ENCODE measurements at places on chromosomes 1 and 21.

- DNase-seq: no peak
Measured at GRCh38 chr1:155499263-155499662, 63.3 kb downstream of the ASH1L start.

GRCh38 chr1:234478481-234479309, at the start of gene TARBP1:
TSS of gene TARBP1 (minus strand) at chr1:234479179. CDS start at chr1:234479103, 76 bp downstream.
- DNase-seq: peak; percentile 53

GRCh38 chr1:21313886-21314721, 23.8 kb upstream of the ECE1 start:
- DNase-seq: no peak

DNA sequence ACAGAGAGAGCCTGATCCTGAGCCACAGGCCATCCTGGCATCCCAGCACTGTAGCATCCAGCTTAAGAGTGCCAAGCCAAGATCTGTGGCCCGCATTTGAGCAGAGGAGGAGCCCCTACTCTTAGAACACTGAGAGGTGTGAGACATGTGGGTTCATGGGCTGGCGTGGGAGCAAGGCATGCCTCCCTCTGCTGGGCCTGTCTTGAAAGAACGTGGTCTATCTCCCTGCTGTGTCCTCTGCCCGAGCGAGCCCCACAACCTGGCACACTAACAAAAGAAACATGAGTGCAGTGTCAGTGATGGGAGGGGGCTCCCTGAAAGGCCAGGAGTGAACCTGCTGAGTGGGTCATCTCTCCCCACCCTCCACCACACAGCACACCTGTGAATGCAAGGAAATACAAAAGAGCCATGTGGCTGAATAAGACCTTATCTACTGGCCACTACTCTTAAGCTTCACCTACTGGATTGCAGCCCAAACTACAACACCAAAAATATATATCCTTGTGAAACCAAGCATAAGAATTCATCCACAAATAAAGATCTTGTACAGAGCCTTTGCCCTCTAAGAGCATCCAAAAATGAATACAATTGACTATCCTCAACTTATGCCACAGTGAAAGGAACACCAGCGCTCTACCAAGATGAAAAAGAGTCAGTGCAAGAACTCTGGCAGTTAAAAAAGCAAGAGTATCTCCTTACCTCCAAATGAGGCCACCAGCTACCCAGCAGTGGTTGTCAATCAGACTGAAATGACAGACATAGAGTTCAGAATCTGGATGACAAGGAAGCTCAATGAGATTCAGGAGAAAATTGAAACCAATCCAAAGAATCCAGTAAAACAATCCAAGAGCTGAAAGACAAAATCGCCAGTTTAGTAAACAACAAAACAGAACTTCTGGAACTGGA, 259.4 kb upstream of the DAB1 start:
- DNase-seq: no peak

DNA sequence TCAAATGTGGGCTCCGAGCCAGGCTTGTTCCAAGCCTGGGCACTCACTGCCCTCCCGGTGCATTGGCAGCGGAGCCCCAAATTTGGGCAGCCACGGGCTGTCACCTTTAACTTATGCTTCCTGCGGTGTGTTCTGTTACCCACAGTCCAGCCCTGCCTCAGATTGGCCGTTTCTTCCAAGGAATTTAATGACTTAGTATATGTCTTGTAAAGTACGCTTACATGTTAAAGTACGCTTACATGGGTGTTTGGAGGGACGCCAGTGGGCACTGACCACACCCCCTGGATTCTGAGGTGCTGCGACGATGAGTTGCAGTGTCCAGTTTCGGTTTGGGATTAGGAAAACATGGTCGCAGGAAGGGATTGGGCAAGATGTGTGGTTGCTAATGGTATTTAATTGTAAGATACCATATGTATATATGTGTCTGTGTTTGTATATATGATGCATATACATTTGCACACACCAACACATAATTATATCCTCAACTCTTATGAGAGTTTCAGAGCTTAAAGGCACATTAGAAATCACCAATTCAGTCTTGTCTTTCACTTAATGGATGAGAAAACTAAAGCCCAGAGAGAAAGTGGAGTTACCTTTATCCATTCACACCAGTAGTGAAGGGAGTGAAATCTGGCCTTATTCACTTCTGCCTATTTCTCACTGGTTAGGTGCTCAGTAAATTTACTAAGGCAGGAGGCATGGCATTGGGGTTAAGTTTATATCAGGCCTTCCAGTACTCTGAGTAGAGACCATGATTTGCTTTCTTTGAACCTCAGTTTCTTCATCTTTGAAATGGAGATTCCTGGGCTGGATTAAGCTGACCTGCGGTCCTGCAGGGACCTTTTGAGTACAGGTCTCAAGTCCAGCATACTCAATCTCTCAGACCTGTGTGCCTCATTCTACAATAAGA, 1.0 kb downstream of the SMYD2 start:
- DNase-seq: no peak

- no peak for DNase-seq
Measured at GRCh38 chr1:62282909-62283755, 36.1 kb downstream of the KANK4 start.

- DNase-seq: no peak
Measured at GRCh38 chr1:156083800-156084790, 1.8 kb upstream of the MEX3A start.

GRCh38 chr1:33396188-33397124, 34.4 kb downstream of the PHC2 start:
- DNase-seq: no peak

DNA sequence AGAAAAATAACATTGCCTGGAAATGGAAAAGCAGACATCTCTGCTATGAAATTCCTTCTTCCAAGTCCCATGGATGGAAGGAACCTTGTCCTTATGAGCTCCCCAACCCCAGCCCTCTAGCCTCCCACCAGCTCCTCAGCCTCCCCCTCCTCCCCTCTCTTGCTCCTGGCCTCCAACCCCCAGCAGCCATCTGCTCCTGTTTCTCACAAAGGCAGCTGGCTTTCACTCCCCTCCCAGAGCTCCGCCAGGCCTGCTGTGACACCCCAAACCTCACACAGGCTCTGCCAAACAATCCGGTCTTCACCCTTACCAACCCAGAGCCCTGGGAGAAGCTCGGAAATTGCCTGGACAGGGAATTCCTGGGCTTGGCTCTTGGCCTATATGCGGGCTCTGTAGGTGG, 69.2 kb downstream of the KLHDC7A start:
- DNase-seq: no peak

GRCh38 chr1:185701650-185702049, 32.5 kb upstream of the HMCN1 start:
- DNase-seq: no peak

- no peak for DNase-seq
Measured at GRCh38 chr21:36627242-36627641, 71.7 kb upstream of the SIM2 start.

DNA sequence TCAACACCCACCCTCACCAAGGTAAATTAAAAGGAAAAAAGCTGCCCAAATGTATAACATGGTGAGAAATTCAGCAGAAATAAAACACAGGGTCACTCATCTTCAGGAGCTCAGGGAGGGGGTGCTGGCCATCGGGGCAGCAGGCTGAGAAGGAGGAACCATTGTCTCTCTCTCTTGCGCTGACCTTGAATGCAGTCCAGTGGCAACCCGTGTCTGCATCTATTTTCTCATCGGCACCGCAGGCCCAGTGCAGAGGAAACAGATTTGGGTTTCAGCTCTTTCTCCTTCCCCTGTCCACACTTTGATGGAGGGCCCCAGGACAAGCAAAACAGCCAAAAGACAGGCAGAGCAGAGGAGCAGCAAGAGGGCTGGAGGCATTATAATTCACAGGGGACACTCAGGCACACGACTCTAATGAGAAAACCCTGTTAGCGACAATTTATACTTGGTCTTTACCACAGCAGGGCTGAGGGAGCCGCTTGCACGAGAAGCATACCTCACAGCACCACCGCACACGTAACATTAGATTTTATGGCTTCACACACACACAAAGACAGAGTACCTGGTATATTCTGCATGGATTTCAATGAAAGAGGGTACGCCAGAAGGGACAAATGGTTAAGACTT, 18.6 kb downstream of the MKNK1 start:
- no peak for DNase-seq

- DNase-seq: no peak
Measured at GRCh38 chr1:100481303-100481702, 56.6 kb upstream of the GPR88 start.

GRCh38 chr1:109632671-109633346, 13.2 kb downstream of the AMPD2 start:
- no peak for DNase-seq

- DNase-seq: no peak
Measured at GRCh38 chr1:193634876-193635275, 448.5 kb upstream of the B3GALT2 start.

DNA sequence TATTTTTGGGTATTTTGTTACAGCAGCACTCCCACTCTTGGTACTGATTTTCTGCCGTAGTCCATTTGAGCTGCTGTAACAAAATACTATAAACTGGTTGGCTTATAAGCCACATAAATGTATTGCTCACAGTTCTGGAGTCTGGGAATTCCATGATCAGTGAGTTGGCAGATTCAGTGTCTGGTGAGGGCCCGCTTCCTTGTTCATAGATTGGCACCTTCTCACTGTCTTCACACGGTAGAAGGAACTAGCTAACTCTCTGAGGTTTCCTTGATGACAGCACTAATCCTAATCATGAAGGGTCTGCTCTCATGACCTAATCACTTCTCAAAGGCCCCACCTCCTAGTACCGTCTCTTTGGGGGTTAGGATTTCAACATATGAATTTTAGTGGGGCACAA, 85.2 kb downstream of the HHAT start:
- no peak for DNase-seq

DNA sequence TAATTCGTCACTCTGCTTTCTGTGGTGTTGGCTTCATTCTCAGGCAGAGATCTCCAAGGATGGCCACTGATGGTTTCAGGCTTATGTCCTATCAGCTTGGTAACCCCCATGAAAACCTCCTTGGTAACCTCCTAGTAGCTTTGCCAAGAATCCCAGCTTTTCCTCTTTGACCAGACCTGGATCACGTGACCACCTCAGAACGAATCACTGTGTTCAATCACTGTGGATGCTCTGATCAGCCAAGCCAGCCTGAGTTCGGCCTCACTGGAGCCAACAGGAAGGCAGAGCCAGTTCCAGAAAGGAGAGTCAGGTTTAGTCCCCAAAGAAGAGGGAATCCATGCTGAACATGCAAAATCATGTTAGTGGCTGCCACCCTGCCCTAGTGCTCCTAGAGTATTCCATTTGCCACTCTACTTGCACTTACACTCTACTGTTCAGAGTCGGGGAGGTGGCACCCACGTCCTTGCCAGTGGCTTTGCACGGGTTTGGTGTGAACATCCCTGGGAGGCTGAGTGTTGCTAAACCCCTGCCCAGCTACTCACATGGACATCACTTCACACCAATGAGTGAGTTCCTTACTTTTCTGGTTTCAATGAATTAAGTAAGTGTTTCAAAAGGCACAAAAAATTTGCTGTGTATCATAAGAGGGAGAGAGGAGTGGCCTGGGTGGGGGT, 33.5 kb upstream of the SSBP3 start:
- DNase-seq: no peak

DNA sequence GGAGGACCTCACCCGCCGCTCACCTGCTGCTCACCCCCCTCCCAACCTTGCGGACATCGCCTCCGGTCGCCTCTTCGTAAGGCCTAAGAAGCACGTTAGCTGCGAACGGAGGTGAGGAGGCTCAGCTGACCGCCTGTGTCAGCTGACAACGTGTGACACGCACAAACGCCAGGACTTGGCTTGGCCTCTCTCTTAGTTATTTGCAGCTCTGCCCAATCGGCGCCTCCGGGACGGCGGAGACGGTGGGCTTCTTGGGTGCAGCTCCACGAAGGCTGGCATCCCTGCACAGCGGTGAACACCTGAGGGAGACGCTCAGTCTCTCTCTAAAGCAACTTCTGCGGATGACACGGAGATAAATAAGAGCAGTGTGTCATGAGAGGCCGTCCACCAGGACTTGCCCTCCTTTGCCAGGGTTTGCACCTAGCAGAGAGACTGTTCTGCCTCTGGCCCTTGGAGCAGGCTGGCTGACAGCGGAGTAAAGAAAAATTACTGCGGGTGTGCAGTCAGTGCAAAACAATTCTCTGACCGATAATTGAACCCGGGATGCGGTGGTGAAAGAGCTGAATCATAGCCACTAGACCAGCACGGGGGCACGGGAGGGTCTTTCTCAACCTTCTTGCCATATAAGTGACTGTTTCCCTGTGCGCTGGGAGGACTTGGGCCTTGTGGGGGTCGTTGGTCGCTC, 318.9 kb downstream of the FAM72C start:
- no peak for DNase-seq

DNA sequence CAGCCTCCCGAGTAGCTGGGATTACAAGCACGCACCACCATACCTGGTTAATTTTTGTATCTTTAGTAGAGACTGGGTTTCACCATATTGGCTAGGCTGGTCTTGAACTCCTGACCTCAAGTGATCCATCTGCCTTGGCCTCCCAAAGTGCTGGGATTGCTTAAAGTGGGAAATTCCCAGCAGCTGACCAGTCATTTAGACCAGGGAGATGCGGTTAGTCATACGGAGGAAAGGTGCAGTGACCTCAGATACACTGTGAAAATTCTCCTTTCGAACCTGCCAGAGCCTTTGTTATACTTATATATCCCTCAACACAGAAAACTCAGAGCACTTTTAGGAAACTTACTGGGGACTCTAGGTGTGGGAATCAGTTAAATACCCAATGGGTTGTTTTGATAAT, 39.6 kb downstream of the MAP10 start:
- DNase-seq: no peak

- no peak for DNase-seq
Measured at GRCh38 chr1:175536369-175536768, 207.0 kb downstream of the TNR start.

DNA sequence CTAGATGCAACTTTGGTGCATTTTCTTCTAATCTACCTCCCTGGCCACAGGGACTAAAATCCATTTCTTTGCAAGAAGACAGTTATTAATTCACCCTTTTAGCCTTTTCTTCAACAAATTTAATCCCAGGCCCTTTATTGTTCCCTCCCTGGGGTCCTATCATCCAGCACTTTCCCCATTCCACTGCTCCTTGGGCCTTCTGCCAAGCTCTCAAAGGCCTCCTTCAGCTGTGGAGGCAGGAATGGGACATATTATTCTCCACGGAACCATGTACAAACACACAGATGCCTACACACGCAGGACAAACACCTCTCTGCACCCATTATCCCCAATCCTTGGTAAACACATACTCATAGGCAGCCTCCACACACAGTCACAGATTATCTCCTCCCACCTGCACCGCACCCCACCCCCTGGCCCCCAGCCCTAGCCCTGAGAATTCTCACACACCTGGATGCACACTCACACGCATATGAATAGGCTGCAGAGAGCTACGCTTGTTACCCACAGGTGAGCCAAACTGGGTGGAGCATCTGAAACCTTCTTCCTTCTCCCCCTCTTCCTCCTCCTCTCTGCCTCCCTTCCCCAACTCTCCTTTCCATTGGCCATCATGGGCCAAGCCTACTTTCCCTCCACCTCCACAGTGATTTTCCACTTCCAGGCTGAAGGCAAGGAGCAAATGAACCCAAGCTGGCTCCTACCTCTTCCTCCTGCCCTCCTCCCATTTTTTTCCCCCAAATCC, 11.7 kb downstream of the TAGLN2 start:
- DNase-seq: no peak

- DNase-seq: no peak
Measured at GRCh38 chr1:168083456-168084325, 53.0 kb downstream of the GPR161 start.
